ENCODE measurements at places on chromosomes 12 and 14.

GRCh38 chr14:19743256-19743655 is at the start of gene OR4Q3:
TSS of gene OR4Q3 (plus strand) at chr14:19743571.
- DNase-seq, result no peak

DNA sequence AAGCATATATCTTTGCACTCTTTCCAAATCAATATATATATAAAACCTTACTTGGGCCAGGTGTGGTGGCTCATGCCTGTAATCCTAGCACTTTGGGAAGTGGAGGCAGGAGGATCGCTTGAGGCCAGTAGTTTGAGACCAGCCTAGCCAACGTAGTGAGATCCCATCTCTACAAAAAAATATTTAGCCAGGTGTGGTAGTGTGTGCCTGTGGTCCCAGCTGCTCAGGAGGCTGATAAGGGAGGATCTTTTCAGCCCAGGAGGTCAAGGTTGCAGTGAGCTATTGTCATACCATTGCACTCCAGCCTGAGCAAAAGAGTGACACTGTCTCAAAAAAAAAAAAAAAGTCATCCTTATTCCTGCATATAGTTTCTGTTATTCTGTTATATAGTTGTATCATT is 14.4 kb downstream of the OS9 start:
- DNase-seq, result no peak

- DNase-seq, result no peak
Measured at GRCh38 chr14:37589715-37590427, 5.2 kb downstream of the FOXA1 start.

DNA sequence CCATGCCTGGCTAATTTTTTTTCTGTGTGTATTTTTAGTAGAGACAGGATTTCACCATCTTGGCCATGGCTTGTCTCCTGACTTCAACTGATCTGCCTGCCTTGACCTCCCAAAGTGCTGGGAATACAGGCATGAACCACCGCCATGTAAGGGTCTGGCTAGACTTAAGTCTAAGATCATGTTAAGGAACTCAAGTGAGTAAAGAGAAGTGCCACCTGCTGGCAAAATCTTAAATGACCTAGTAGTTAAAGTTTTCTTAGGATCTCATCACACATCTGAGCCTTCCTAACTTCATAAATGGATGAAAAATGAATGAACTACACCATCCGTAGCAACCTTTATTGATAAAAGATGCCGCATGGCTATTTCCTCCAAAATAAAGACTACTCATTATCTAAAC is 1.7 kb upstream of the C12orf56 start:
- no peak for DNase-seq

- no peak for DNase-seq
Measured at GRCh38 chr12:115297445-115297844, 613.5 kb upstream of the TBX3 start.

DNA sequence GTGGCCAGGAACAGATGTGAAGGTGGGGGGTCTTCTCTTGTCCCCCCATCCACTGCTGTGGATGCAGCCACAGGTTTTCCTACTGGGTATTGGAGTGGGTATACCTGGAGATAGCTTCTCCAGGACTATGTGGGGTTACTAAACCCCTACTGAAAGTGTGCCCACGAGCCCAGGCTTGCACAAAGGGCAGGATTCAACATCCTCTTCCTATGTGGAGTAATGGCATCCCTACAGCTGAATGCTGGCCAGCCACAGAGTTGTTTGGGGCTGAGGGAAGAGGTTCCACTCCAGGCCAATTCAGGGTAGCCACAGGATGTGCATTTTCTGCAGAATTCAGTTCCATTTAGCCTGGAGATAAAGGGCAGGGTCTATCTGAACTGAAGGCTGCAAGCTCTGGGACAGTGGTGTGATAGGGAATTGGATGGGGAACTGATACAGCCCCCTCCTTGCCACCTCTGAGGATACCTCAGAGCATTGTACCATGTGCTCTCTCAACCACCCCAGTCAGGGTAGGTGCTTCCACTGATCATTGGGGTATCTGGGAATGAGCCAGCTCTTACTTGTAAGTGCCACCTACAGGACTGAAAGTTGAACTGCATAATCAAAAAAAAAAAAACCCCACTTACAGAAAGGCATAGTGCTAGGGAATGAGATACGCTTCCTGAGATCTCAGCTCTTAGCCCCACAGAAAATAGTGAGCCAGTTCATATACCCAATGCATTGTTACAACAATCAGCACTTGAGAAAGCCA is 187.1 kb downstream of the KITLG start:
- no peak for DNase-seq

DNA sequence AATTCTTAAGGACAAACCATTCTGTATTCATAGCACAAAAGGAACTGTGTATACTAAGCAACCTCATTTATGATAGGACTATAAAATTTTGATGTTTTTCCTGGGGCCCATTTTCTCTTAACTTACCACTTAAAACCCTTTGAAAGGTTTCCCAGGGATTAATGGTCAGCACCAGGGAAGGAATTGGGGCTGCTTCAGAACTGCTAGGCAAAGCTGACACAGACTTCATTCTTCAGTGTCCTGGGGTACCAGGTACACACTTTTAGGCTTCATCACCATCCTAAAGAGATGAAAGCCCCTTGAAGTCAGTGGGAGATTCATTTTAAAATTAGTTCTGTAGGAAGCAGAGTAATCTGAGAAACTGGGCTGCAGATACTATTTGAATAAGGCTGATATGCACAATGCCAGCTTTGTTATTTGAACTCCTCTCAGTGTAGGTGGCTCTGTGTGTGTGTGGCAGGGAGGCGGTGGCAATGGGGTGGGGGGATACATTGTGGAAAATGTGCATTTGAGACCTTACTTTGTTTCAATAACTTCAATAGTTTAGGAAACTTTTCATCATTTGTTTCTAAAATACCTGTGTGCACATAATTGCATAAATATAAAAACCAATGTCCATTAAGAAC is 329.3 kb upstream of the DCN start:
- DNase-seq, result no peak

DNA sequence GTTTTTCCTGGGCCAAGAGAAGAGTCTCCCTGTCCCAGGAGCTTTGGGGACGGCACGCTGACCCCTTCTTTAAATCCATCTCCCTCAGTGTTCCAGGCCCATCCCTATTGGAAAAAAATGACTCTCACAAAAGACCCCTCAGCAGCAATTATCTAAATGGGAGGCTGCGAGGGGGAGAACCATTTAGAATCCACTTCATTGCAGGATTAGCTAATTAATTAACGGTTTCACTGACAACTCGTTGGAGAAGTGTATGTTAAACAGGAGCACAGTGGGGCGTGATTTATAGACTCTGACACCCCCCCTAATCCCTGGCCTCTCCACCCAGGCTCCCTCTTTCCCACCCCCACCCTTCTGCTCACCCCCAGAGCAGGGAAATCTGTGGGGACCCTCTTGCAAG is 162.8 kb upstream of the LHX5 start:
- no peak for DNase-seq

GRCh38 chr12:31527083-31527482 is 63.9 kb downstream of the DENND5B start:
- DNase-seq, result no peak

DNA sequence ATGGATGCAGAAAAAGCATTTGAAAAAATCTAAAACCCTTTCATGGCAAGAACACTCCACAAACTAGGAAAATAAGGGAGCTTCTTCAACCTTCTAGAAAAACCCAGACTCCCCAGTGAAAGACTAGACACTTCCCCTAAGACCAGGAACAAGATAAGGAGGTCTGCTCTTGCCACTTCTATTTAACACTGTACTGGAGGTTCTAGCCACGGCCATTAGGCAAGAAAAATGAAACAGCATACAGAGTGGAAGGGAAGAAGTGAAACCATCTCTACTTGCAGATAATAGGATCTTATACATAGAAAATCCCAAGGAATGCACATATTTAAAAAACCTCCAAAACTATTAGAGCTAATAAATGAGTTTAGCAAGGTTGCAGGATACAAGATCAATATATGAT is 42.3 kb downstream of the CHGA start:
- no peak for DNase-seq

GRCh38 chr14:77319422-77319821 is 1.3 kb downstream of the POMT2 start:
- DNase-seq, result no peak

DNA sequence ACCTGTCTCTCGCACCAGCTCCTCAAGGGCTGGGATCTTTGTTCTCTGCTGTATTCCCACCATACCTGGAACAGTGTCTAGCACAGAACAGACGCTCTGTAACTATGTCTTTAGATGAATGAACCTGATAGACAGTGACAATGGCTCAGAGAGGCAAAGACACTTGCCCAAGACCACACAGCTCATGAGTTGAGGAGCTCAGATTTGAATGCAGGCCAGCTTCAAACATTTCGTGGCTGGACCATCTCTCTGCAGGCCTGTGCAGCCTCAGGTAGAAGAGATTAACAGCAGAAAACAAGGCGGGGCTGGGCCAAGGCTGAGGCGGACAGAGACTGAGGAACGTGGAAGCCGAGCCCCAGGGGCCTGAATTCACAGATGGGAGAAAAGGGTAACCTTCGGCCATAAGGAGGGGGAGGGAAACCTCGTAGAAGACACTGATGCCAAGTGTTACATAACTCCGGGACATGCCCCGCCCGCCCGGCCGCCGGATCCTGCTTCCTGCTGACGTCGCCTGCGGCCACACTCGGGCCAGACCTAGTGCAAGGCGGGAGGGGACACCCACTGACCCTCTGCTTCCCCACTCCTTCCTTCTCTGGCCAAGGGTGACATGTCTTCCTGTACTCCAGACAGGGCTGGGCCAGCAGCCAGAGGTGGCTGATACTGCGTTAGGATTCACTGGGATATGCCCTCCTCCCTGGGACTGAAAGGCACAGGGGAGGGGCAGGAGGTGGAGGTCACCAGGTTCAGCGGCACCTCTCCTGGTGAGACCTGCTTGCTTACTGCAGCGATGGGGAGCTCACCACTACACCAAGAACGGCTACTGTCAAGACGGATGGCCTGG is 86.8 kb downstream of the RFLNA start:
- DNase-seq, result no peak

GRCh38 chr14:51431033-51431709 is 191.1 kb downstream of the TMX1 start:
- no peak for DNase-seq

DNA sequence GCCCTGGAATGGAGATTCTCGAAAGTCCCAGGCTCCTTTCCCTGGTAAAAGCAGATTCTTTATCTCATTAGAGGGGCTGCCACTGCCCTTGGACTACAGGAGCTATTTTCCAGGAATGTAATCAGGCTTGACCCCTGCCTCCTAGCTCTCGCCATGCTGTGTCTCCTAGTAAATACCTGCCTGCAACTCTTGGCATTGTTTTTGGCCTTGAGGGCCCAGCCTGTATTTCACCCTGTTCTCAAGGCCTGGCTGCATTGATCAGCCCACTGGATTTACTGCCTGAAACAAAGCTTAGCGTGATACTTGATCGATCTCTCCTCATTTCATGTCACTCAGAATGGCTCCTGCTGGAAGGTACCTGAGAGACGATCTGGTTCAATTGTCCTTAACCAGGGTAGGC is 273.7 kb downstream of the CACNA1C start:
- DNase-seq, result no peak

DNA sequence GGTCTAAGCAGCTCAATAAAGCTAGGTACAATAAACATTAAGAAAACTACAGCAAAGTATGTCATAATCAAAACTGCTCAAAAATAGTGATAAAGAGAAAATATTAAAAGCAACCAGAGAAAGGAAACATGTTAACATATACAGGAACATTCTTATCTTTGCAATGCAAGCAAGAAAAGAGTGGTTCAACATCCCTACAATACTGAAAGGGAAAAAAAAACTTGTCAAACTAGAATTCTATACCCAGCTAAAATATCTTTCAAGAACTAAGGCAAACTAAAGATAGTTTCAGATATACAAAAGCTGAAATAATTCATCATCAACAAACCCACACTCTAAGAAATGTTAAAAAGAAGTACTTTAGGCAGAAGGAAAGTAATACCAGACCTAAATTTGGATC is 134.2 kb downstream of the DPF3 start:
- no peak for DNase-seq

- no peak for DNase-seq
Measured at GRCh38 chr12:99111600-99111999, 466.5 kb downstream of the APAF1 start.

- peak; percentile 83 for DNase-seq
Measured at GRCh38 chr12:52879394-52880351, 25.2 kb downstream of the KRT8 start.

- DNase-seq, result no peak
Measured at GRCh38 chr12:91110311-91110924, 876 bp downstream of the LUM start.

- DNase-seq, result peak; percentile 48
Measured at GRCh38 chr12:110117956-110118685, 6.0 kb upstream of the IFT81 start.

DNA sequence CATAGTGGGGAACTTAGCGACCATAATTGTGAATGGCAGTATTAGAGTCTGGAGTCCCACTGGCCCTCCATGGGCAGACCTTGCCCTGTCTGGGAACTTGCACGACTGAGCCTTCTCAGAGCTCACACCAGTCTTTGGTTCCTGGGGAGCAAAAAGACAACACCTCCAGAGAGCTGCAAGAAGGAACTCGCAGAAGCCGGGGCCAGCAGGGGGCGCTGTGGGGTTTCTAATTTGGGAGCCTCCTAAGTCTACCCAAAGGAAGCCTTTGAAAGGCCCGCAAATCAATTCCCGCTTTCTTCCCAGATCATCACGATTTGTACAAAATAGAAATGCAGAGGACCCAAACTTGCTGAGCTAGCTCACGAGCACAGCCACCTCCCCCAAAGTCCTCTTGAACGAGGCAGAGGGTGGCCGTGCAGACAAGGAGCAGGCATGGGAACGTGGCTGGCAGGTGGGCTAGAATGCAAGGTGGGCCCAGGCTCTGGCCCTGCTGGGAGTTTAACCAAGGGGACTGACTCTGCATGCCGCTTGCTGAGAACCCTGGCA is 46.3 kb upstream of the FBXO21 start:
- peak; percentile 65 for DNase-seq

All from K562 (cell line).